M059J (cell line): ENCODE measurements at places on chromosomes 1 and 21.
A peak's percentile ranks its signal among the peaks of the same experiment; 100 is the strongest.

DNA sequence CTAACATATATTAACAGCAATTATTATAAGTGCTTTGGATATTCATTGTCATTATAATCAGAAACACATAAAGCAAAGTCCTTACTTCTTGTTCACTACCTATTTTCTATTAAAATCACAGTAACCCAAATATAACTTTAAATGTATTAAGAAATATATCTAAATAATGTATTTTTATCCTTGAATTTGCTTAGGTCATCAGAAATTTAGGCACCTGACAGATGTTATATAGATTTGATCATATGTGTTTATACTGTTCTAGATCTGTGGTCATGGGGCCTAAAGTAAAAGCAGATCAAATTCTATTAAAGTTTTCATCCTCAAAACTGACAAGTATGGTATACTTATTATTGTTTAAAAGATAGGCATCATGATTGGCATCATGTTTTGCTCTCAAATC lies 9.2 kb upstream of the OR1C1 start:
- DNase-seq: no peak

DNA sequence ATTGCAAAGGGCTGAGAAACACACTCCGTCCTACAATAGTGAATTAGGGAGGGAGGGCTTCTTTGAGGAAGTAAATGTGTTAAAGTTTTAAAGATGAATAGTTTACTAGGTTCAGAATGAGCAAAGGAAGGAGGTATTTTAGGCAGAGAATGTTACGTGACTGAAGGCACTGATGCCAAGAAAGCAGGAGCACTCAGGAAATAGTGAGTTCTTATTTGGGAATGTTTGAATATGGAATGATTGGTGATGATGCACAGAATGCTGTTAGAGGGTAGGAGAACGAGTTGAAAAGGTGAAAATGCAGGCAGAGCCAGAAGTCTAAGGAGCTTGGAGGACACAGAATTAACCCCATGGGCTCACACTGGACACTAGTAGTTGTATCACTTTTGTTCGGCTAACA lies 108.0 kb downstream of the NRIP1 start:
- peak; percentile 70 for DNase-seq

DNA sequence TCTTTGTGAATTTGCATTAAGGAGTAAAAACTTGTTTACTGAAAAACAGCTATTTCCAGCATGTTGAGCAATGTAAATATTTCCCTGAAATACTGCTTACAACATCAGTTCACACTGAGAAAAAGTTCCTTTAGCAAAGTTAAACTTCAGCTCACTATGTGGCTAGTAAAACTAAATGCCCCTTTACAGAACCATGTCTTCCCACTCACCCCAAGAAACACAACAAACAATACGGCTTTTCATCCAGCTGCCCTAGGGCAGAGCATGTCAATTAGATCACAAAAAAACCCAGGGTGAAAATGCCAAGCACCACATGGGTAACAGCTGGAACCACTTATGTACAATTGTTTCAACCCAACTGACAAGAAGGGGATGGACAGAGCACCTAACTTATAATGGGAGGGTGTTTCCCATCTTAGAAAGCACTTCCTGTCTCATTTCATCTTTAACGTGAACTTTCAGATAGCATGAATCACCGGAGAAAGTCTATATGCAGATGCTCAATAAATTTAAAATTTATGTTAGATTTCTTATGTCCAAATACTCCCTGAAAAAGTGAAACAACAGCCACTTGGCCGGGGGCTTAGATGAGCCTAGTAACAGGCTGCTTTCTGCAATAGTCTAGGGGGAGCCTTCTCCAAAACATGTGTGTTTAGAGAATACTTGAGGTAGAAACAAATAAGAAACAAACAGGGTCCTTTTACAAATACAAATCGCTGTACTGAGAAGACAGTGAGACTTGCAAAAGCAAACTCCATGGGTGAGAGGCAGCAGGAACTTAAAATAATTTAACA lies 6.6 kb downstream of the NID1 start:
- DNase-seq: peak; percentile 50

- no peak for DNase-seq
Observed at GRCh38 chr1:172239901-172240300, 180.6 kb upstream of the C1orf105 start.

DNA sequence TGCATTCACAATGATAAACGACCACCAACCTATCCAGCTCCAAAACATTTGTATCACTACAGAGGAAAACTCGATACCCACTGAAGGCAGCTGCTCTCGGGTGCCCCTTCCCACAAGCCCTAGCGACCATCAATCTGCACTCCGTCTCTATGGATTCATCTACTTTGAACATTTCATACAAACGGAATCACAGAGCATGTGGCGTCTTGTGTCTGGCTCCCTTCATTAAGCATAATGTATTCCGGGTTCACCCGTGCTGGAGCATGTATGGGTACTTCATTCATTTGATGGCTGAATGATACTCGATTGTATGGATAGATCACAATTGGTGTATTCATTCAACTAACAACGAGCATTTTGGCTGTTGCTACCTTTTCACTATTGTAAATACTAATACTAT lies 340.2 kb downstream of the SMYD3 start:
- DNase-seq: no peak

GRCh38 chr1:200172311-200172710 lies 144.8 kb downstream of the NR5A2 start:
- peak; percentile 72 for DNase-seq

GRCh38 chr1:86823821-86824500 lies 90.0 kb downstream of the SELENOF start:
- DNase-seq: no peak

DNA sequence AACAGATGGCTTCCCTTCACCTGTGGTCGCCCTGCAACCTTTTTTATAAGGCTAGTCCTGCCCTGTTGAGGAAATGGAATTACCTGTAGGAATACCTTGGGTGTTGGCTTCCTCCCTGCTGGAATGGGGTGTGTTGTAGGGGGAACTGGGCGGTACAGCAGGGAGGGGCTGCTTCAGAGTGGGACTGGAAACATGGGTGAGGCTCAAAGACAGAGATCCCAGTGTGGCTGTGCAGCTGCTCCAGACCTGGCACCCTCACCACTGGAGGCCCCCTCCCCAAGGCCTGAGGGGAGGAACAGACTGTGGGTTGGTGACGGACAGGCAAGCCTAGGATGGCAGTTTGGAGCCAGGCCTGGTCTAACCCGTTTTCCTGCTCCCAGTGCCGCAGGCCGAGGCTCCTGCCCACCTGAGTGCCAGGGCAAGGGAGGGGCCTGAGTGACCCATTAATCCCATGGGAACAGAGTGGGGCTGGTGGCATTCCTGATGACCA lies 4.5 kb downstream of the EFNA3 start:
- no peak for DNase-seq

GRCh38 chr1:226588484-226588883 lies 39.9 kb downstream of the STUM start:
- no peak for DNase-seq

DNA sequence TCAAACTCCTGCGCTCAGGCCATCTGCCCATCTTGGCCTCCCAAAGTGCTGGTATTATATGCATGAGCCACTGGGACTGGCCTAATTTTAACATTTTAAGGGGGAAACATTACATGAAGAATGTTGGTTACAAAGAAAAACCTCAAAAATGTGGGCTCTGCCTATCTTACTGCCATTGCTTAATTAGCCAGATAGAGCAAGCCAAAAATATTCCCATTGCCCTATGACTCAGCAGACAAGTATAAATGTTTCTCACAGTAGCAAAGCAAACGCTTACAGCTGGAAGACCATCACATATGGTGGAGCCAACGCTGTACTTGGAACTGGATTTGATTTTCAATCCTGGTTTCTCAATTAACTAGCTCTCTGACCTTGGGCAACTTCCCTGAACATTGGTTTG lies 502.0 kb downstream of the SMYD3 start:
- peak; percentile 96 for DNase-seq

- no peak for DNase-seq
Observed at GRCh38 chr1:21616372-21616771, 52.8 kb downstream of the RAP1GAP start.

DNA sequence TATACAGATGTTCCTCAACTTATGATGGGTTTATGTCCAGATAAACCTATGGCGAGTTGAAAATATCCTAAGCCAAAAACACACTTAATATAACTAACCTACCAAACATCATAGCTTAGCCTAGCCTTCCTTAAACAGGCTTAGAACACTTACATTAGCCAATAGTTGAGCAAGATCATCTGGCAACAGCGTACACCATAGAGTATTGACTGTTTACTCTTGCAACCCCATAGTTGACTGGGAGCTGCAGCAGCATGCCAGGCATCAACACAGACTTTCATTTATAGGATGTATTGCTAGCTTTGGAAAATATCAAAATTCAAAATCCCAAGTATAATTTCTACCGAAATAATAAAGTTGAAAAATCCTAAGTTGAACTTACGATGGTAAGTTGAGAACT lies 5.5 kb upstream of the LCE2D start:
- DNase-seq: no peak

GRCh38 chr21:46413365-46413696 lies 45.4 kb upstream of the DIP2A start:
- no peak for DNase-seq

DNA sequence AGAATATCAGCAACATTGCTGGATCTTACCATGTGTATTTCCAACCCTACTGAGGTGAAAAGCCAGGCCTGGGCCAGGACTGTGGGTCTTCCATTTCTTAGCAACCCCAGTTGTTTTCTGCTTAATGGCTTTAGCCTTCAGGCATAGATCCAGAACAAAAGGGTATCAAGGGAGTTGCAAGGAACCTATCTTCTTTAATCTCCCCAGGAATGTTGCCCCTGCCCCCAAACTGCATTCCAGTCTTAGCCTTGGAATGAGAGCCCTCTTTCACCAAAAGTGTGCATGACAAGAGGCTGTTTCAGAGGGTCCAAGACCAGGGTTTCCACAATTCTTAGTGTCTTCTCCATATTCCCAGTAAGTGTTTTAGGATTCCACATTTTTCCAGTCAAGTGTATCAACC lies 87.9 kb upstream of the SOX13 start:
- peak; percentile 58 for DNase-seq

DNA sequence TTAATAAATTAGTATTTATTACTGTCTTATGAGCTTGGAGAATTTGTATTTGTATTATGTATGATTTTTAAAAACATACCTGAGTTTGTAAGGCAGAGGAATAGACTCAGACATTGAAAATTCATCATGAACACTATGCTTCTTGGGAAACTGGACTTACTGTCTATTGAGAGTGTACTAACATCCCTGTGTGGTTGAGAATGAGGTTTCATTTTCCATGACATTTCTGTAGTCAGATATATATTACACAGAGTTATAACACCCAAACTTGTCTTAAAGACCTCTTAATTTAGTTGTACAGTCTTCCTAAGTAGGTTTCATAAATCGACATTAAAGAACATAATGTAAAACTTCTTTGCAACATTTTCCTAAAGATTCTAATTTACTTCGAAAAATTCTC lies 30.0 kb downstream of the PPP2R5A start:
- DNase-seq: no peak

DNA sequence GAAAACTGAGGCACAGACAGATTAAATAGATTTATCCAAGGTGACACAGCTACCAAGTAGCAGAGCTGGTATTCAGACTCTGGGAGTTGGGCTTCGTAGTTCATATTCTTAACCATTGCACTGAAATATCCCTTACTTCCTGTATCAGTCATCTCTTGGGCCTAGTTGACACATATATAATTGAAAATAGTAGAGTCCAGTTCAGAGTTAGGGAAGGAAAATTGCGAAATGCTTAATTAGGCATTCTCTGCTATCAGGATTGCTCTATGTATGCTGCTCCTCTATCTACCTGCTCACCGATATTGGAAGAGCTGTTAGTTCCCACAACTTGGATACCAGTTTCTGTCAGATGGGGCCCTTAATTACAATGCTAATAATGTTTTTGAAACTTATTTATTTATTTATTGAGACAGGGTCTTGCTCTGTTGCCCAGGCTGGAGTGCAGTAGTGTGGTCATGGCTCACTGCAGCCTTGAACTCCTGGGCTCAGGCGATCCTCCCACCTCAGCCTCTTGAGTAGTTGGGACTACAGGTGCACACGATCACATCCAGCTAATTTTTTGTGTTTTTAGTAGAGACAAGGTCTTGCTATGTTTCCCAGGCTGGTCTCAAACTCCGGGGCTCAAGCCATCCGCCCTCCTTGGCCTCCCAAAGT lies 8.2 kb downstream of the RCOR3 start:
- no peak for DNase-seq

DNA sequence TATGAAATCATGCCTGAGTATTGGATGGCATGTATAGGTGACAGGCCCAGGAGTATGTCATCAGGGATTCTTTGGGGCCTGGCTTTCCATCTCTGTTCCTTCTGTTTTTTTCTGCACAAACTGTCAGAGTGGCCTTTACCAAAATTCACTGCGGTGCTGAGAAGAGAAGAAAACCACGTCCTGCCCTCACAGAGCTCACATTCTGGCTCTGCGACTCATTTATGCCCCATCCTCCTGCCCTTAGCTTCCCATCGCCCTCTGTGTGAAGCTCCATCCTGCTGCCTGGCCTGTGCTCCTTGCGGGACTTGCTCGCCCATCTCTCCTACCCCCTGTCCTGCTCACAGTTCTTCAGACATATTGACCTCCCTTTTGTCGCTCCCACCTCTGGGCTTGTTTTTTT lies 73.4 kb downstream of the HUNK start:
- DNase-seq: no peak

GRCh38 chr1:233459470-233459945 lies 132.0 kb downstream of the MAP3K21 start:
- no peak for DNase-seq

- DNase-seq: peak; percentile 34
Observed at GRCh38 chr1:244603498-244603897, 49.4 kb upstream of the DESI2 start.

DNA sequence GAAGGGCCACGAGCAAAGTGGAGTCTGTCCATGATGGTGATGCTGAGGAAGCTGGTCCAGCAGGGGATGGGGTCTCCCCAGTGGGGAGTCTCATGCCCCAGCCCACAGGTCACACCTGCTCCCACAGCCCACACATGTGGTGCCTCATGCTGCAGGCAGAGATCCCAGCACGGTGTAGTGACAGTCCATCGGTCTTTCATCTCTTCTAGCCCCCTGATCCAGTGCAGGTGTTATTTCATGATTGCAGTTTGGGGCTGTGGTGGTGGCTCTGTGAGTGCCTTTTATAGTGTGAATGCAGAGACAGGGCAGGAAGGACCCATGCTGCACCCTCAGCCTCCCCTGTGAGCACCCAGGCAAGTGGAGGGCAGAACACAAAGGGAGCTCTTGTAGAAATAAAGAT lies 45.0 kb downstream of the UBASH3A start:
- DNase-seq: no peak

GRCh38 chr1:245332513-245332912 lies 177.7 kb downstream of the KIF26B start:
- DNase-seq: peak; percentile 12

DNA sequence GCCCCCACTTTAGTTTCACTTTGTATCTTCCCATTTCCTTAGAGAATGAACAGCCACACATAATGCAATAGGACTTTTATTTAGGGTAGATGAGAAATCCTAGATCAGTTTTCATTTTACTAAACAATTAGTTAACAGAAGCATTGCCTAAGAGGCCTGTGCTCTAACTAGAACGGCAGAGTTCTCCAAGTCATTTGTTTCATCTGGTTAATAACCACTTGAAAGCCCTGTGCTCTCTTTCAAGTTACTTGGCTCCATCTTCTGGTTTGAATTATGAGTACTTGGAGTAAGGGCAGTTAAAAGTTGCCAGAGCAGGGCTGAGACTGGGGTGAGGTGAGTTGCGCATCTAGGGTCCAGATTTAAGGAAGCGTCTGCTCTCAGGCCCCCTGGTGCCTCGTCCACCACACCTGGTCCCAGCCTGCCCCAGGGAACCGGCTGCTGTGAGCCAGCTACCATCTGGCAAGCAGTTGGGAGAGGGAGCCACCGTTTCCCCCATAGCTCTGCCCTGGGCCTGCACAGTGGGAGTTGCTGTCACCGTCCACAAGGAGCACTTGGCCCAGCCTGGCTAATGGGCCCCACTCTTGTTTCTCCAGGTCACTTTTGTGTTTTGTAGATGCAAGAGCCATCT lies 18.1 kb upstream of the SLC44A3 start:
- peak; percentile 87 for DNase-seq
